ENCODE measurements at places on chromosomes 2 and 18. TPM values are rescaled to one million over a fixed set of nuclear protein-coding genes. Genes with fewer than 3 reads are reported as not detected.

- DNase-seq, result peak; percentile 87
These were observed 14.5 kb downstream of the PDCD1 start for GRCh38 chr2:241844066-241844728.

DNA sequence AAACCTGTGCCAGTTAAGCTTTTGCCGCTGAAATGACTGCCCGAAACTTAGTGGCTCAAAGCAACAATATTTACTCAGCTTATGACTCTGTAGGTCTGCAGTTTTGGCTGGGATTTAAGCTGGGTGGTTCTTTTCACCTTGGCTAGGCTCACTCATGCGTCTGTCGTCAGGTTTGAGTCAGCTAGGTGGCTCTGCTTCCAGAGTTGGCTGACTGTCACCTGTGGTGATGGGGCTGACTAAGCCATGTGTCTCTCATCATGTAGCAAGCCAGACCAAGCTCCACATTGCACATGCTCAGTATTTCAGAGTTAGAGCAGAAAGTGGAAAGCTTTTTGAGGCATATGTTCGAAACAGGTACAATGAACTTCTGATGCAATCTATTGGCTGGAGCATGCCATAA is 354.8 kb downstream of the MEIS1 start:
- DNase-seq, result no peak

The PSD4 gene
- 9.5 TPM for total RNA-seq

DNA sequence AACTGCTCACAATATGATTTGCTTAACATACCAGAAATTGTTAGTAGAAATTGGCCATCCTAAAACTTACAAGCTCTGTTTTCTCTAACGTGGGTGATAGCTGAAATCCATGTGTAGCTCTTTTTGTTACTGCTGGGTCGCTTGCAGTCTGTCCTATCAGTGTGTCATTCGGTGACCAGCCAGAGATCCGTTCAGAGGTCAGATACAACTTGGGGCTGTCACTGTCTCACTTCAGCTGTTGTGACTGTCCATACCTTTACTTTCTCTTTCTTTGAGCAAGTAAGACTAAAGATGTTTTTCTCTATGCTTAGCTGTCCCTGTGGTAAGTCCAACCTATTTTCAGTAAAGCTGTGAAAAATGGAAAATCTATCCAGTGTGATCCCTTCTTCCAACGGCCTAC is 282.9 kb upstream of the KCNH7 start:
- no peak for DNase-seq

DNA sequence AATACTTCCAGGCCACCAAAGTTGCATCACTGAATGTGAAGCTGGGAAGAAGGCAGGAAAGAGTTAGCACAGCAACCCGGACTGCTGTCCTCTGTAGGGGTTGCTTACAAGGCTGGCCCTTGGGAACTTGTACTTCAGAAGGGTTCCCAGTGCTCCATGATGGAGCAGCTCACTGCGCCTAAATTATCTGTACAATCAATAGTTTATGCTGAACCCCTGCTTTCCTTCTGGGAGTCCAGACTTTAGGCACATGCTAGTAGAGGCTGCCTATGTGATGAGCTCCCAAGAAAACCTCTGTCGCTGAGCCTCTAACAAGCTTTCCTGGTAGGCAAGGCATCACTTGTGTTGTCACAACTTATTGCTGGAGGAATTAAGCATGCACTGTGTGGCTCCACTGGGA is 34.3 kb downstream of the XDH start:
- no peak for DNase-seq

GRCh38 chr18:76487782-76488181 is 7.3 kb downstream of the ZNF516 start:
- no peak for DNase-seq

- DNase-seq, result no peak
These were observed 54.8 kb downstream of the CAVIN2 start for GRCh38 chr2:191791953-191792560.

DNA sequence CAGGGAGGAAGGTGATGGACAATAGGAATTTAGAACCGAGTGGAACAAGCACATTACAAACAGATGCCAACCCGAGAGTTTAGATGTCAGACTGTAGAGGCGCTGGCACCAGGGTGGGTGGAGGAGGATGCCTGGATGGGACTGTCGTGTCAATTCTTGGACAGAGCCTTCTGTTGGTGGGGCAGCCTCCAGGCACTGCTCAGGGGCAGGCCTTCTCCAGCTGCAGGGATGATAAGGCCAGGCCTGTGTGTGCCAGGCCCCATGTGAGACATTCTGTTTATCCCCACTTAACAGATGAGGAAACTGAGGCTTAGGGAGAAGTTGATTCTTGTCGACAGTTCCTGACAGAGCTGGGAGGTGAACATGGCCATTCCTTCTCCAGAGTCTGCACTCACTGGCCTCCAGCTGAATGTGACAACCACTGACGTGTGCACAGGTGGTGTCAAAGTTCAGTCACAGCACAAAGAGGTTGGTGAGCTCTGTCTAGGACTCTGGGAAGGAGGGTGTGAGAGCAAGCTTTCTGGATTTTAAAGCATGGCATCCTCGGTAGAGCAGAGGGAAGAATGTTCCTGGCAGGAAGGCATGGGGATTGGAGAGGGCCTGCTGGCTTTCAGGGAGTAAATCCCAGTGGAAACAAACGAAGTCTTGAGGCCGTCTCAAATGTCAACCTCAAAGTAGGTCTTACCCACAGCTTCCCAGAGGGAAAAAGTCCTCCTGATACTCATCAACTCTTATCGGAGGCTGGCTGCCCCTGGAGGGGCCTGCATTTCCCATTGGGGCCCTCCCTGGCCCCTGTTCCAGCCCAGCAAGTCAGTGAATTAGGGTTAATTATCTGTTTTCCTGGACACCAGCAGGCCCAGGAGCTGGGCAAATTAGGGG is 52.4 kb downstream of the GLI2 start:
- no peak for DNase-seq

The TP53I3 gene
- 21.0 TPM for total RNA-seq

DNA sequence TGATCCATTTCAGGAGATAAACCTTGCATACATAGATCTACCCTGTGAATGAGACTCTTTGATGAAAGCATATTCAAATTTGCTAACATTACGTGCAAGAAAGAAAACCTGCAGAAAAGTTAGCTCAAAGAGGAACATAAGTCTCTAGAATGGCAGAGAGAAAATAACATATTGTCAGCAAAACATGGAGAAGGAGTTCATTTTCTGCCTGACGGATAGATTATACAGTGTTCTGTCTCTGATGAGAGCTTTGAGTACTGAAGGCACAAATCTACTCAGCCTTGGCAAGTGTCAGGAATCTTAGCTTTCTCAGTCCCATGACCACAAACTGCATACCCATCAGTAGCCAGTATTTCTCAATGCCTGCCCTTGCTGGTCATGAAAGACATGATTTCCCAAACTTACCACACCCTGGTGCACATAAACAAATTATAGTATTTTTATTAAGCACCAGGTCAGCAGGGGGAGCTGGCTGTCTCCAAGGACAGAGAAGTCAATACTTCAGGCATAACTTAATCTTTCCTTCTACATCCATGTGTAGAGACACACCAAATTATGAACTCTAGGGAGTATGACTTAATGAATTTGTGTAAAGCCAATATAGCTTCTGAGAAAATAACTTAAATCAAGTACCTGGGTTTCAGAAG is 401.2 kb upstream of the SOX11 start:
- DNase-seq, result no peak

The DNAJC5G gene
- not detected for total RNA-seq

- DNase-seq, result no peak
These were observed 579.3 kb downstream of the PIK3C3 start for GRCh38 chr18:42534313-42534712.

The SH3RF3 gene
- 24.4 TPM for total RNA-seq

The PLB1 gene
- 4.9 TPM for total RNA-seq

- DNase-seq, result no peak
These were observed 2.9 kb upstream of the SFXN5 start for GRCh38 chr2:73074110-73075069.

The NOL4 gene
- total RNA-seq, result 0.62 TPM

The ZNF385B gene
- 4.6 TPM for total RNA-seq

DNA sequence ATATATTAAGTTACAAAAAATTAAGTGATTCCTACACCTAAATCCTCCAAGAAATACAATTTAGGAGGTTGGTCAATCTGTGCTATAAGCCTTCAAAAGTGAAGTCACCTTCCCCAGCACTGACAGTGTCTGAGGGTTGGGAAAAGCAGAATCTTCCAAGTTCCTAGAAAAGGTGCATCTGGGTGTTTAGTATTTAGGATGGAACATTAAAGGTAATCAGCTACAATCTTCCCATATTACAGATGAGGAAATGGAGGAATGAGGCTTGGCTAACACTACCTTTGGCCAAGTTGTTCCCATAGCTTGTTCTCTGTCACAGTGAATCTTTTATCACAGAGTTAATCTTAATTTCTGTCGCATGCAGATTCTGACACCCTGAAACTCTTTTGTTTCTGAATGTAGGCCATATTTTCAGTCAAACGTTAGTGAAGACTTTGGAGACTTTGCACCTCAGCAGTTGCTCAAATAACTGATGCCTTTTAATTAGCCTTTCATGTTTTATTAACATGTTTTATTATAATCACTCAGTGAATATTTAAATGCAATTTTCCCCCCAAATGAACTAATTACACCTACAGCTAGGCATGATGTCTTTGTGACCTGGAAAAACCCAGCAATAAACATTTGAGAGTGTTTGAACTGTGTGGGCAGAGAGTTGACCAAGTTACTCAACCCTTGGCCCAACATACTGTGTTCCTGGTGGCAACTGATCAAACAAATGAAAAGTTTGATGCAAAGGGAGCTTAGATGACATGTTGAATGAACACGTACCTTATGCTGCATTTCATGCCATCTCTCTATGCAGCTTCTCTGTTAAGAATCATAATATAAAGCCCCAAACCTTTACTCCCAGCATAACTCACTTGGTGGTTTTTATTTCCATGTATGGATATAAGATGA is 17.6 kb downstream of the FN1 start:
- DNase-seq, result no peak

GRCh38 chr2:96325041-96325883 is at the start of gene ITPRIPL1:
Gene ITPRIPL1, plus strand, starts transcription at chr2:96325317. Its CDS starts 523 bp downstream, at chr2:96325840.
- DNase-seq, result peak; percentile 79

GRCh38 chr2:176085861-176086771 is 2.4 kb upstream of the EVX2 start:
- peak; percentile 80 for DNase-seq

- DNase-seq, result peak; percentile 86
These were observed 21.1 kb upstream of the LYPD6B start for GRCh38 chr2:149017116-149017985.

DNA sequence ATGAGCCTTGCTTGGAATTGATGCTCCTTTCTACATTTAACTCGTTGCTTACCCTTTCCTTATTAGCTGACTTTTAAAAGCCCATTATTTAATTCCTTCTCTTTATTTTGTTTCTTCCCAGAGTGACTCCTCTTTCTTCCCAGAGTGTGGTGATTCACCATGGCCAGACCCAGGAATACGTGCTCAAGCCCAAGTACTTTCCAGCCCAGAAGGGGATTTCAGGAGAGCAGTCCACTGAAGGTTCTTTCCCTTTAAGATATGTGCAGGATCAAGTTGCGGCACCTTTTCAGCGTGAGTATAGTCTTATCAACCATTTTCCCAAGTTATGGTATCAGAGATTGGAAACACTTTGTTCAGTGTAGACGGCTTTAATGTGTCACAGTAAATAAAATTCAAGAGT is 163.7 kb downstream of the LTBP1 start:
- no peak for DNase-seq

DNA sequence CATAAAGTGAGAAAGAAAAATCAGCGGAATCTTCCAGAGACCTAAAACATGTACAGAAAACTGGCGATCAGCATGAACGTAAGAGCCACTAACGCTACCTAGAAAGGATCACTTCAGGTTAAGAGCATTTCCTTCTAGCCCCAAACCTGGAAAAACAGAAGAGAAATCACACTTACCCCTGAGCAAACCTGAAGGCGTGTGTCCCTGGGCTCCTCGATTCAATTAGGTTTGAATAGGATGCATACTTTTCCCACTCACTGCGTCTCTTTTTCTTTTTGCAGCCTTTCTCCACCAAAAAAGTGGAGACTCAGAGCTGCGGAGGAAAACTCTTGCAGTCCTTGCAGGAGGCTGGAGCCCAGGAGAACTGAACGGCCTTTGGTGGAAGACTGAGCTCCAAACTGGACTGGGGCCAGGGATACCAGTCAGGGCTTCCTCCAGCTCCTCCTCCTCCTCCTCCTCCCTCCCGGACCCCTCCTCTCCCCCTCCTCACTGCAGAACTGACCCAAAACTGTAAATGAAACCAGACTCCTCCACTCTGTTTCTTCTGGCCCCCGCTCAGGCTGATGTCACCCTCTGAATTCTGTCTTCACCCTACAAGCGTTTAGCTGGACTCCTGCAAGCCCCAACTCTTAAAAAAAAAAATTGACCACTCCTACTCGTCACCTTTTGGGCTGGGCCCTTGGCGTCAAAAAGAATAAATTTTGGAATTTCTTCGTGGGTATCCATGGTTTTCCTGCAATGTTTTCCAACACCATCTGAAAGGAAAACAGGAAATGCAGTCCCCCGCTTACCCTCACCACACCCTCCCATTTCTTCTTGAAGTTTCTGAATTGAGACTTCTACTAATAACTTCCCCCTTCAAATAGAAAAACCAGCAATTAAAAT is at the start of gene COL6A3:
COL6A3 (minus strand) TSS at position 388 of the 885 bp plus-strand sequence. CDS start 17,347 bp downstream, outside the sequence.
- DNase-seq, result peak; percentile 84

The MARCHF7 gene
- 88.1 TPM for total RNA-seq

All from aorta (tissue), 5 donors.